Myometrial cell (primary cell): ENCODE measurements at places on chromosomes 6 and 20. TPM values are rescaled to one million over a fixed set of nuclear protein-coding genes. Genes with fewer than 3 reads are reported as not detected.

The DCBLD1 gene
- total RNA-seq, result 73.8 and 100.0 TPM in 2 replicates

The POM121L2 gene
- not detected in 2 replicates for total RNA-seq

The C6orf163 gene
- total RNA-seq, result 0.35 TPM in 1 of 2 replicates, not detected in the other

The COMMD7 gene
- total RNA-seq, result 30.8 and 35.8 TPM in 2 replicates

The PRICKLE4 gene
- total RNA-seq, result not detected in 2 replicates

The TBXT gene
- total RNA-seq, result not detected in 2 replicates

The ECT2L gene
- not detected in 2 replicates for total RNA-seq

The HRH3 gene
- not detected in 2 replicates for total RNA-seq

The ZGPAT gene
- total RNA-seq, result 24.1 and 42.7 TPM in 2 replicates

The C6orf15 gene
- total RNA-seq, result not detected in 2 replicates

The RCAN2 gene
- 11.2 and 11.7 TPM in 2 replicates for total RNA-seq

The CCM2L gene
- not detected in 2 replicates for total RNA-seq

The C20orf202 gene
- not detected in 2 replicates for total RNA-seq

The ABCF1 gene
- 22.5 and 32.6 TPM in 2 replicates for total RNA-seq

The TIAM2 gene
- 8.1 and 9.7 TPM in 2 replicates for total RNA-seq

The LRFN2 gene
- not detected in 2 replicates for total RNA-seq

The TMEM244 gene
- total RNA-seq, result not detected in 2 replicates

The ANKRD66 gene
- total RNA-seq, result not detected in 2 replicates

The RBBP8NL gene
- total RNA-seq, result not detected in 2 replicates

The SLC22A16 gene
- 1.1 TPM in 1 of 2 replicates, not detected in the other for total RNA-seq

The BPI gene
- total RNA-seq, result not detected in 2 replicates

The SRMS gene
- not detected in 2 replicates for total RNA-seq

The ZBTB46 gene
- 21.1 and 34.3 TPM in 2 replicates for total RNA-seq

The PSMG4 gene
- 12.9 and 28.8 TPM in 2 replicates for total RNA-seq

The APCDD1L gene
- total RNA-seq, result 31.0 and 36.9 TPM in 2 replicates

The GFRA4 gene
- not detected in 2 replicates for total RNA-seq

The WFDC12 gene
- not detected in 2 replicates for total RNA-seq

The NUS1 gene
- total RNA-seq, result 13.5 and 21.4 TPM in 2 replicates
